ENCODE measurements at places on chromosomes 2 and 18. TPM values are rescaled to one million over a fixed set of nuclear protein-coding genes. Genes with fewer than 3 reads are reported as not detected.

DNA sequence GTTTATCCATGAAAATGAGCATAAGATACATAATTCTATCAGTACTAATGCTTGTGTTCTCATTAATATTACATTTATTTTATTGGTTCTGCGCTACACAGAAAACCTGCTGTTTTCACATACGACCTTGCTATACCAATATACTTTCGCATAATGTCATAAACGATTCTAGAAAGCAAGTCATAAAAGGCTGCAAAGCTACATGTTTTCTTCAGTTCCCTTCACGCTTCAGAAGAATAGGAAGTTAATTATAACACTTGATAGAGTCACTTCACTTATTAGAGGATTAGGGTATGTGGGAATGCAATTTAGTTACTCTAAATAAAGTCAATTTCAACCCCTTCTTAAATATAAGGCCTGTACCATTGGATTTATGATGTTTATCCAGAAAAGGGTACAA lies 29.0 kb downstream of the PSME4 start:
- no peak overlapping the region for H3K27ac ChIP-seq
- no peak overlapping the region for H3K4me3 ChIP-seq
- no peaks in the 10 kb centered on the region for H3K36me3 ChIP-seq
- no peaks in the 10 kb centered on the region for H3K27me3 ChIP-seq

DNA sequence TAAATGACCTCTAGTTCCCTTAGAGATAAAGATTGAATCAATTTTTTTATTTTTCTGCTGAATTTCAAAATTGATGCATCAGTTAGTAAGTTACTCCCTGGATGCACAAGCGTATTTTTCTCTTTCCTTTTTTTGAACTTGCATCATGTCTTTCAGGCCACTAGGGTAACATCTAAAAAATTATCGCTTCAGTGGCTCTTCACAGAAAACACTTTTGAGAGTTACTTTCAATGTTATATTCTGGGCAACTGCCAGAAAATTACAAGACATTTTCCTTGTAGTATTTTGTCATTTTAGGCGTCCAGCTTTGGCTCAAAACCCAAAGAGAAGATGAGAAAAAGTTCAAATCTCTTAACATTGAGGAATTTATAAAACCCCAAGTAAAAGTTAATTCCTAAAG lies 59.8 kb downstream of the DSEL start:
- no peak for DNase-seq
- H3K4me1 ChIP-seq: peaks cover 2% of the 10 kb centered on the region
- no peak overlapping the region for H3K27ac ChIP-seq
- H3K27me3 ChIP-seq: no peaks in the 10 kb centered on the region
- H3K36me3 ChIP-seq: no peaks in the 10 kb centered on the region

The PRSS56 gene
- not detected for polyA plus RNA-seq

GRCh38 chr18:68623342-68623741 lies 91.6 kb downstream of the TMX3 start:
- H3K27me3 ChIP-seq: no peaks in the 10 kb centered on the region
- no peak overlapping the region for H3K27ac ChIP-seq
- no peaks in the 10 kb centered on the region for H3K36me3 ChIP-seq
- peak; percentile 10 for DNase-seq
- no peaks in the 10 kb centered on the region for H3K4me1 ChIP-seq

- H3K4me1 ChIP-seq: no peaks in the 10 kb centered on the region
- H3K36me3 ChIP-seq: no peaks in the 10 kb centered on the region
- H3K27ac ChIP-seq: no peak overlapping the region
- no peaks in the 10 kb centered on the region for H3K27me3 ChIP-seq
Measured at GRCh38 chr2:220877897-220878296, 694.2 kb downstream of the EPHA4 start.

The TTC39C gene
- polyA plus RNA-seq: 13.0 TPM

DNA sequence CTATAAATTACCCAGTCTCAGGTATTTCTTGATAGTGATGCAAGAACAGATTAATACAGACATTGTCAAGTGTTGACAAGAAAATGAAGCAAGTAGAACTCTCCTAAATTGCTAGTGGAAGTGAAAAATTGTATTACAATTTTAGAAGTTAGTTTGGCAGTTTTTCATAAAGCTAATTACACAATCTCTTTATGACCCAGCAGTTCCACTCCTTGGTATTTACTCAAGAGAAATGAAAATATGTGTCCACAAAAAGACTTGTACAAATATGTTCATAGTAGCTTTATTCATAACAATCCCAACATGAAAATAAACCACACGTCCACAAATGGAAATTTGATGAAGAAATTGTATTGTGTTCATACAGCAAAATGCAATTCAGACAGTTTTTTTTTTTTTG lies 49.4 kb downstream of the PDE1A start:
- H3K4me3 ChIP-seq: no peak overlapping the region
- no peak for DNase-seq
- H3K36me3 ChIP-seq: no peaks in the 10 kb centered on the region
- H3K4me1 ChIP-seq: no peaks in the 10 kb centered on the region
- no peak overlapping the region for H3K27ac ChIP-seq
- H3K27me3 ChIP-seq: no peaks in the 10 kb centered on the region

DNA sequence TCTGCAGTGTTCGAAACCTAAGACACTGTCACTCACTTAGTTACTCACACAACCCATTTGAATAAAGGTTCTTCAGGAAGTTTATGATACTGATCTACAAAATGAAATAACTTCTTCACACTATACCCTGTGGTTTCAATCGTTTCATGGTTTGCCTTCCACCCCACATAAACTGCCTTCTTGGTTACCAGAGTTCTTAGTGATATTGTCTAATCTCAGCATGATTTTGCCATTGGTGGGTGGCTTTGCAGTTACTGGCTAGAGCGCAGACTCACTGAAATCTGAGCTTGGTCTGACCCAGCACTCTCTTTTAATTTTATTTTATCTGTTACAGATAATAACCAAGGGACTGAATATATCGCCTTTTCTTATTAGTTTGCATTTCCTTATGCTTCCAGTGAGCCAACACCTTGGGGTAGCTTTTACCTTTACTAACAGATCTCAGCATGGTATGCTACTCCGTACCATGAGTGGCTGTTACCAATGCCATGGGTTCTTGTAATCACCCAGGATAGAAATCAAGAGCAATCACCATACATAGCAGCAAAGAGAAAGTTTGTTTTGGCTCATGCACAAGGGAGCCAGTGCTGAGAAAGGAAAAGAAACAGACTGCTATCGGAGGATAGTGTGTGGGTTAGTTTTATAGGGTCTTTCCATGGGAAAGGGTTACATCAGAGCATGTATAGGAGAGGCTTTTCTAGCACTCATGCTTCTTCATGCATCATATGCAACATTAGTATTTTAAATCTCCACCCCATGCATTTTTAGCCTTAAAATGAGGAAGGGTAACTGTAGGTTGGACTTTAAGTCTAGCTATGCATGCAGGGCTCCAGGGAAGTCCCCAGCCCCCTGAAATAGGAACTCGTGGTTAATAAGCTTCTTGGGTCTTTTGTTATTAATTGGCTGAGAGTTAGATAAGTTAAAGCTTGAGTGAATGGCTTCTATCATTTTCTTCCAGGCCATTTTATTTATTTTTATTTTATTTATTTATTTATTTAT lies 33.3 kb downstream of the ANXA4 start:
- H3K4me1 ChIP-seq: peaks cover 3% of the 10 kb centered on the region
- no peak overlapping the region for H3K4me3 ChIP-seq
- no peaks in the 10 kb centered on the region for H3K27me3 ChIP-seq
- H3K36me3 ChIP-seq: no peaks in the 10 kb centered on the region
- DNase-seq: no peak

The SKA1 gene
- polyA plus RNA-seq: 0.10 TPM

The ANKRD36B gene
- polyA plus RNA-seq: 6.5 TPM

DNA sequence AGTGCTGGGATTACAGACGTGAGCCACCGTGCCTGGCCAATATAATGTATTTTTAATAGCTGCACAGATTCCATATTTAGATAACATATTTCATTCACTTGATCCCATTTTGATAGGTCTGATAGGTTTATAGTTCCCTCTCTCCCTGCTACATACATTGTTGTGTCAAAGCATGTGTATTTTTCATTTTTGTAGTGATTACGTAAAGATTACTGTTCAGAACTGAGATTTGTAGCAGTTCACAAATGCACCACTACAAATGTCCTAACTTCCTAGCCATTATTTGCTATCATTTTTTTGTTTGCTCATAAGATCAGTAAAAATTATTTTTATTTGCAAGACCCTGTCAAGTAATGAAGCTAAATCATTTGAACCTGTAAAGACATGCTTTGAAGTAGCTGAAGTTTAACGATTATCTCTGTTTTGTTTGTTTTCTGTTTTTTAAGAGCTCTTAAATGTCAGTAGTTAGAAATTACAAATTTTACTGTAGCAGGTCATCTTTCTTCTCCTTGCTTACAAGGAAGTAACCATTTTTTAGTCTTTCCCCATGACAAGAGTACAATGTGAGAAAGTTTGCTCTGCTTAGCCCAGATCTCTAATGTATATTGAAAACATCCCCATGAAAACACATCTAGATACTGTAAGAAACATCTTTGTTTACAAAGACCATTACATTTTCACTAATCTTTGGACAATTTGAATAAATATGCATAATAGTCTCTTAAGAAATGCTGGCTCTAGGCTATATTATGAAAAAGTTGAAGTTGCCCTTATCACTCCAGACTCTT lies 54.1 kb downstream of the EML4 start:
- no peak overlapping the region for H3K4me3 ChIP-seq
- H3K27ac ChIP-seq: no peak overlapping the region
- no peak for DNase-seq
- peaks cover 2% of the 10 kb centered on the region for H3K4me1 ChIP-seq

DNA sequence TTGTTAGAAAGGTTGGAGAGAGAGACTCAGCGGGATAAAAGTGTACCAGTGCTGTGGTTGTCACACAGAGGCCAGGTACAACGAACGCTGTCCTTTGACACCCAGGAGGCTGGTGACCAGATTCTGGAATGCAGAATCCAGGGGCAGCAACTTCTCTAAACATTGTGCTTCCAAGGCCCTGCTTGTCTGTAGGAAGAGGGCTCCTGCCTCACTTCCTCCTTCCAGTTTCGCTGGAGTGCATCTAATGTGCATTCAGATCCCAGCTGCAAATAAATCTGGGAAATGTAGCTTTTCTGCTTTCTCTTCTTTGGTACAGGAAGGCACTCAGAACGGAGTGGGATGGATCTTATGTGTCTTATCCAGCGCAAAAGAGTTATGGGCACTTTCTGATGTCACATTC lies 171.8 kb upstream of the ATP5MC3 start:
- no peaks in the 10 kb centered on the region for H3K36me3 ChIP-seq
- H3K27me3 ChIP-seq: no peaks in the 10 kb centered on the region
- no peak for DNase-seq
- H3K27ac ChIP-seq: no peak overlapping the region

- H3K4me1 ChIP-seq: no peaks in the 10 kb centered on the region
- peaks cover 3% of the 10 kb centered on the region for H3K36me3 ChIP-seq
- no peak for DNase-seq
- H3K27me3 ChIP-seq: no peaks in the 10 kb centered on the region
- no peak overlapping the region for H3K4me3 ChIP-seq
Measured at GRCh38 chr2:105087273-105087672, 49.4 kb downstream of the MRPS9 start.

- peak overlapping the region; percentile 76 for H3K27ac ChIP-seq
- H3K27me3 ChIP-seq: no peaks in the 10 kb centered on the region
- peaks cover 29% of the 10 kb centered on the region for H3K4me1 ChIP-seq
- H3K36me3 ChIP-seq: no peaks in the 10 kb centered on the region
Measured at GRCh38 chr2:30417253-30417652, 29.8 kb upstream of the LCLAT1 start.

The STON1 gene
- 26.5 TPM for polyA plus RNA-seq

GRCh38 chr18:63240531-63241316 lies 78.8 kb downstream of the BCL2 start:
- H3K36me3 ChIP-seq: no peaks in the 10 kb centered on the region
- no peak overlapping the region for H3K4me3 ChIP-seq
- no peaks in the 10 kb centered on the region for H3K27me3 ChIP-seq
- no peak overlapping the region for H3K27ac ChIP-seq

GRCh38 chr2:214566457-214566856 lies 155.6 kb downstream of the VWC2L start:
- no peak overlapping the region for H3K4me3 ChIP-seq
- no peak for DNase-seq
- no peaks in the 10 kb centered on the region for H3K27me3 ChIP-seq

GRCh38 chr2:229980431-229981184 lies 58.3 kb downstream of the FBXO36 start:
- DNase-seq: peak; percentile 82
- H3K4me3 ChIP-seq: no peak overlapping the region
- no peak overlapping the region for H3K27ac ChIP-seq
- H3K27me3 ChIP-seq: no peaks in the 10 kb centered on the region
- H3K4me1 ChIP-seq: peaks cover 7% of the 10 kb centered on the region
- no peaks in the 10 kb centered on the region for H3K36me3 ChIP-seq

The EVX2 gene
- not detected for polyA plus RNA-seq

DNA sequence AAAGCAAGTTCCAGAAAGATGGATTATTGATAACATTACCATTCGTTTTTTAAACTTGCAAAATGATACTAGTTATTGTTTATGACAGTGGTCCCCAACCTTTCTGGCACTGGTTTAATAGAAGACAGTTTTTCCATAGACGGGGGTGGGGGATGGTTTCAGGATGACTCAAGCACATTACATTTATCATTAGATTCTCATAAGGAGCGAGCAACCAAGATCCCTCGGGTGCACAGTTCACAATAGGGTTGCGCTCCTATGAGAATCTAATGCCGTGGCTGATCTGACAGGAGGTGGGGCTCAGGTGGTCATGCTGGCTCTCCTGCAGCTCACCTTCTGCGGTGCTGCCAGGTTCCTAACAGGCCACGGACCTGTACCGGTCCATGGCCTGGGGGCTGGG lies 86.2 kb downstream of the BCL2 start:
- H3K27me3 ChIP-seq: no peaks in the 10 kb centered on the region
- DNase-seq: no peak
- H3K4me1 ChIP-seq: peaks cover 13% of the 10 kb centered on the region
- H3K4me3 ChIP-seq: no peak overlapping the region
- no peaks in the 10 kb centered on the region for H3K36me3 ChIP-seq

The HOXD4 gene
- polyA plus RNA-seq: 11.0 TPM
